KBM-7 (cell line): ENCODE measurements at places on chromosomes 7 and 10.

- DNase-seq = no peak
Measured at GRCh38 chr7:4265676-4266075, 416.4 kb upstream of the FOXK1 start.

DNA sequence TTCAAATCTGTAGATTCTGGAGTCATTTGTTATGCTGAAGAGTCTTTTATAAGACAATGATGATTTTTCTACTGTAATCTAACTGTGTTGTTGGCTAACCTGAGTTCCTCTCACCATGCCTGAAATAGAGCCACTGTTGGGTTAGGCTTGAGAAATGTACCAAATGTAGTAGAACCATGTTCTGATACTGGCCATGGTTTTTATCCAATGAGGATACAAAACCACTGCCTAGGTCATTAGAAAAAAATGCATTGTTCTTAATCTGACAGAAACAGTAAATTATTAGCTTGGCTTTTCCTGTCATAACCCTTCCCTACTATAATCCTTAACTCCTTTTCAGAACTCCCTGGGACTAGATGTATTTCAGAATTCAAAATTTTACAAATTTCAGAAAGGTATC lies 86.6 kb downstream of the RAPGEF5 start:
- no peak for DNase-seq

DNA sequence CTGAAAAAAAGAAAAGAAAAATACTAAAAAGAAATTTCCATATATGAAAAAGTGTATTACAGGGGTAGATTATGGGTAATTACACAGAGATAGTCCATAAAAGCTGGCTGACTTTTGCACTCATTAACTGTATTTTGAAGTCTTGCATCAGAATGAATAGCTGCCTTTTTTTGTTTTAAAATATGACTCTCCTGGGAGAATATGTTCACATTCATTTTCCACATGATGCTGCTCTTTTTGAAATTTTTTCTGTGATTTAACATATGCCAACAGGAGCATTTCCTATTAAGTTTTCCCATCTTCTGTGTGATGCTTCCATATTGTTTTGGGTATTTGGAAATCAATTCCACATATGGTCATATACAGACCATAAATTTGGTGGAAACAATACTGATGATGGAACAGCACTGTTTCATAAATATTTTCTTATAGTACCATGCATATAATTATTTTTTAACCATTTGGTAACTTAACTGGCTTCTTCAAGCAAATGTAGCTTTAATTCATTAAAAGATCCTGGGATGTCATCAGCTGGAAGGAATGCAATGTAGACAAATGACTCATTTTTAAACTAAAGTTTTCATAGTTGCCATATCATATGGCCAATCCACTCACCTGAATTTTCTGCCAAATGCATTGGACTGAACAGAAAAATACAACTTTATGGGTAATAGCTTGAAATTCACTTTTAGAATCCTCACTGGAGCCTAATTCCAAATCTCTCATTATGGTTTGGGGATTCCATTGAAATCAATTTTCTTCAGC lies 313.9 kb upstream of the GLI3 start:
- DNase-seq = no peak

DNA sequence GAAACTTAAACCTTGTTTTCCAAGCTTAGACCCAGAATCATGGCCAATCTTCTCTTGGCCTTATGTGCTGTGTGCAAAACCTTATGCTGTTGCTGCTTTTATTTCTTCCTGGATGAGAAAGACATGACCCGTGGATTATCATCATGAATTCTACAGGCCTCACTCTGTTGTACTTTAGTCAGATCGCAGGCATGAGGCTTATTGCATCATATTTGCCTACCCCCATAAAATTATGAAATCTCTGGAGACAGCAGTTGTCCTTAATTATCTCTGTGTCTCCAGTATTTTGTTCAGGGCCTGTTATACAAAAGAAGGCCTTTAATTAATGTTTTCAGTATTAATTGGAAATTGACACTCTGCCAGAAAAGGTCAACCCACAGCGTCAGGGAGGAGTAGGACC lies 71.6 kb downstream of the PLCE1 start:
- DNase-seq = no peak

- DNase-seq = no peak
Measured at GRCh38 chr10:62885684-62886461, 69.7 kb upstream of the EGR2 start.

- DNase-seq = no peak
Measured at GRCh38 chr10:1398626-1399410, 338.5 kb downstream of the ADARB2 start.

DNA sequence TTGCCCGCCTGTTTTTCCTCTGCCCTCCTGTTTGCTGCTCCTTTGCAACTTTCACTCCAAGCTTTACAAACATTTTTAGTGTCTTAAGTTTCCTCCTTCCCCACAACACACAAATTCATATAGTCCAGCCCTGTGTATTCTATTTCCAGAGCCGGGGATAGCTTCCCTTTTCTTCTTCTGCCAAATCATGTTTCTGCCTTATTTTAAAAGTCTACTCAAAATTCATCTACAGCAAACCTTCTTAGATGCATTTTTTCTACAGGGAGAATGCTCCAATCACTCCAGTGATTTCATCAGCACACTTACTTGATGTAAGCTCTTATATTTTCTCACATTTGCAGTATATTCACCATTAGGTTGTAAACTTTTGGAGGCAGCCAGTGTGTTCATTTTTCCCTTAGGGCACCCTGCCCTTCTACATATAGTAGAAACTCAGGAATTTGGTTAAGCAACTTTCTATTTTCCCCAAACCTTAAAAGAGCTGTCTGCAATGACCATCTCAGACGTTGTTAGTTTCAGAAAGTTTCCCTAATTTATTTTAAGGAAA lies 12.4 kb upstream of the ACTA2 start:
- DNase-seq = peak; percentile 21
